ENCODE measurements at places on chromosomes 5 and 9. TPM values are rescaled to one million over a fixed set of nuclear protein-coding genes. Genes with fewer than 3 reads are reported as not detected.

The CCL21 gene
- not detected for total RNA-seq

The CDC25C gene
- 4.4 TPM for total RNA-seq

The MAMDC4 gene
- total RNA-seq: 1.6 TPM

The STPG3 gene
- not detected for total RNA-seq

The ERAP2 gene
- total RNA-seq: 2.9 TPM

The VLDLR gene
- total RNA-seq: 32.3 TPM

The KCNIP1 gene
- total RNA-seq: 82.4 TPM

The ZBED3 gene
- total RNA-seq: 2.7 TPM

The GFPT2 gene
- total RNA-seq: 14.9 TPM

GRCh38 chr9:34419716-34420504 is 38.5 kb downstream of the FAM219A start:
- H3K4me1 ChIP-seq: peaks cover 22% of the 10 kb centered on the region
- H3K27ac ChIP-seq: no peak overlapping the region
- DNase-seq: peak; percentile 66
- peaks cover 7% of the 10 kb centered on the region for H3K36me3 ChIP-seq

- DNase-seq: no peak
- H3K27ac ChIP-seq: no peak overlapping the region
- H3K4me1 ChIP-seq: no peaks in the 10 kb centered on the region
- H3K27me3 ChIP-seq: no peaks in the 10 kb centered on the region
Observed at GRCh38 chr9:91740701-91741100, 209.3 kb downstream of the ROR2 start.

DNA sequence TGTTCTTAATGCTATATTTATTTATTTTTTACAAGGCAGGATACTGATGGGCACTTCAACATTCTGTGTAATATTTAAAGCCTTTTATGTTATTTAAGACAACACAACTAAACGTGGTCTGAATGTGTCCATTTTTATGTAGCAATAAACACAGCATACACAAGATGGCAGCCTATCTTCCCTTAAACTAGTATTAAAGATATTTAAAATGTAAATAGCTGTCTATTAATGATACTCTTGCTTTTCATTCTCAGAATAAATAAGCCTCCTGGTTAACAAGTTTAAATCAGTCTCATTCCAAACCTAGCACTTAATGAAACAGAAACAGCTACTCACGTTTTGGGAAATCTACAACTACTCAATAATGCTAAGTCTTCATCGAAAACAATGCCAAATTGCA is 315.7 kb downstream of the MCTP1 start:
- DNase-seq: no peak
- no peak overlapping the region for H3K4me3 ChIP-seq
- no peak overlapping the region for H3K27ac ChIP-seq

DNA sequence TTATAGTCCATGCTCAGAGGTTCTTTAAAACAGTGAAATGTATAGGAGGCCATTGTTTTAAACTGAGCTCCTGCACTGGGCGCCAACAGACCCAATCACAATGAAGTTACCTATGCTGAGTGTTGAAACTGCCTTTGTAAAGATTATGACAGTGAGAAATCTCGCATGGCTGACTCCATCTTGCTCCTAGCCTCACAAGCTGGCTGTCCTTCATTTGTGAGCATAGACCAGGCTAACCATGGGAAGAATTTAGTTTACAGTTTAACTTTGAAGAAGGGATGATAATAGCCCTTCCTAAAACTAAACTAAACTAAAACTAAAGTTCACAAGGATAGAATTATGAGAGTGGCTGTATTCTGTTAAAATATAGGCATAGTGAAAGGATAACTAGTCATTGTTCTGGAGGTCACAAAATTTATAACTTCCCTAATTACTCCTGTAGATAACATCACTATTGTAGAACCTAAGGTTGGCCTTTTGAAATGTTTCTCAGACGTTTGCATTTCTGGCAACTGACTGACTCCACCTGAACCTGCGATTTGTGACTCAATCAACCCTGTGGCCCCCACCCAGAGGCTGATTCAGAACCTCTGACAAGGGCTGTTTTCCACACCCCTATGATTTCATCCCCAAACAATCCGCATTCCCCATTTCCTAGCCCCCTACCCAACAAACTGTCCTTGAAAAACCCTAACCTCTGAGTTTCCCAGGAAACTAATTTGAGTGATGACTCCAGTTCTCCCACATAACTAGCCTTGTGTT is 59.1 kb downstream of the HMHB1 start:
- DNase-seq: no peak
- no peaks in the 10 kb centered on the region for H3K36me3 ChIP-seq
- H3K4me1 ChIP-seq: peaks cover 4% of the 10 kb centered on the region
- no peaks in the 10 kb centered on the region for H3K27me3 ChIP-seq

DNA sequence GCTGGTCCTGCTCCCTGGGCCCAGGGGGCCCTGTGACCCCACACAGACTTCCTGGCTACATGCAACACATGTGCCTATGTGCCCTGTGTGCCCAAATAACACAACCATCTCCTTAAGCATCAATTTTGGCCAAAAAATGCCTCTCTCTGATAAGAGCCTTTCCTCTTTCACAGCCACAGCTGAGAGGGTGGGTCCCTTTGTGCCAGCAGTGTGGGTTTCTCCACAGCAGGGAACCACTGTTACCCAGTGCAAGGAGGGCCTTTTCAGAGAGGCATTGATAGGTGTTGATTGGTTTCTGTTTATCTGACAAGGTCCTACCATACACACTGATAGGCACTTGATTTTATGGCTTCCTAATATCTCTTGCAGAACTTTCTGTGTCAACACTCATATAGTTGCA is 42.7 kb downstream of the SYK start:
- no peak overlapping the region for H3K4me3 ChIP-seq
- H3K27ac ChIP-seq: no peak overlapping the region
- peaks cover 8% of the 10 kb centered on the region for H3K4me1 ChIP-seq

GRCh38 chr5:129767927-129768380 is 20.1 kb downstream of the MINAR2 start:
- H3K27ac ChIP-seq: no peak overlapping the region
- H3K4me1 ChIP-seq: no peaks in the 10 kb centered on the region
- H3K27me3 ChIP-seq: no peaks in the 10 kb centered on the region
- no peaks in the 10 kb centered on the region for H3K36me3 ChIP-seq
- peak; percentile 96 for DNase-seq

- H3K36me3 ChIP-seq: no peaks in the 10 kb centered on the region
- H3K4me3 ChIP-seq: no peak overlapping the region
Observed at GRCh38 chr9:115882911-115883310, 270.7 kb upstream of the PAPPA start.

DNA sequence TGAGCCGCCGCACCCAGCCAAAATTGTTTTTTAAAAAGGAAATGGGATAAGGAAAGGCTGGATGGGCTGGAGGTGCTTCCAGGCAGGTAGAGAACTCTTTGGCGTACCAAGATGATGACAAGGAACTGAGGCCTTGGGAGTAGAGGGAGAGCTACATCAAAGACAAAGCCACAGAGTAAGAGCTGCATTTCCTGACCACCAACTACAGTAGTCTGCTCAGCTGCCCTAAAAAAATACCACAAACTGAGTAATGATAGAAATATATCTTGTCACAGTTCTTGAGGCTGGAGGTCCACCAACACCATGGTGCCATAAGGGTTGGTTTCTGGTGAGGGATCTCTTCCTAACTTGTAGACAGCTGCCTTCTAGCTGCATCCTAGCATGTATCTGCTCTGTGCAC is 8.2 kb downstream of the OR1K1 start:
- peaks cover 4% of the 10 kb centered on the region for H3K4me1 ChIP-seq
- no peak for DNase-seq
- H3K36me3 ChIP-seq: no peaks in the 10 kb centered on the region
- H3K27me3 ChIP-seq: no peaks in the 10 kb centered on the region

- H3K4me3 ChIP-seq: no peak overlapping the region
- DNase-seq: no peak
- H3K27ac ChIP-seq: no peak overlapping the region
- H3K27me3 ChIP-seq: no peaks in the 10 kb centered on the region
- no peaks in the 10 kb centered on the region for H3K36me3 ChIP-seq
Observed at GRCh38 chr9:26077860-26078259, 399.6 kb upstream of the TUSC1 start.

- H3K36me3 ChIP-seq: no peaks in the 10 kb centered on the region
- no peak overlapping the region for H3K4me3 ChIP-seq
- H3K27me3 ChIP-seq: no peaks in the 10 kb centered on the region
- peaks cover 10% of the 10 kb centered on the region for H3K4me1 ChIP-seq
- DNase-seq: no peak
Observed at GRCh38 chr9:94827584-94828304, 101.2 kb downstream of the AOPEP start.

DNA sequence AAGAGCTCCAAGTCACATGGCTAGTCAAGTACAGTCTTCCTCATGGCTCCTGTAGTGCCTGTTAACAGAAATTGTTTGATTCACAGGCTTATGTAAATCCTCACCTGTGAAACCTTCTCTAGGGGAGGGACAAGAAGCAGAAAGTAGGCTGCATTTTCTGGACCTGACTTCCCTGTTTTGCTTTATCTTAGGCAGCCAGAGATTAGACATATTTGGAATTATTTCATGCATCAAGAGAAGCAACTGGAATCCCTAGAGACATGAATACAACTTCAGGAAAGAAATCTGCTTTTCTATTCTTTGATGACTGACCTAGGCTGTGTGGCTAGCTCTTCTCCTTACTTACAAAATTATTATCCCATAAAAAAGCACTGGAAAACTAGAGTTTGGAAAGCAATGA is 52.3 kb downstream of the CAST start:
- no peak overlapping the region for H3K27ac ChIP-seq
- no peaks in the 10 kb centered on the region for H3K4me1 ChIP-seq
- no peak overlapping the region for H3K4me3 ChIP-seq
- H3K36me3 ChIP-seq: no peaks in the 10 kb centered on the region
- no peak for DNase-seq

DNA sequence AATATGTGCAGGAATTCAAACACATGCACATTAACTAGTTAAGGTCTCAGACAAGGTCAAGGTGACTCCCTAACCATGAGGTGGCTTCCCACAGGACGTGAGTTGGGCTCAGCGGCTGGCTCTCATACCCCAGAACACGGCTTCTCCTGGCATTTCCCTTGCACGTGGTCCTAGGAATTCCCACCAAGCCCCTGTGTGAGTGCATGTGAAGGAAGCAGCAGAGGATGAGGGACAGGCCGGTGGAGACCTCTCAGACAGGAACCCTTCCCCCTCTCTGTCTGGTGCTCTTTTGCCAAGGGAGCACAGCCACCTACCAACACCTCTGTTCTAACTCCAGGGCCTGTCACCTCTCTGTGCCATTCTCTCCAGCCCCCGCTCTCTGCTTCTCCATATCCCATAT is 271.0 kb downstream of the FSTL4 start:
- no peak for DNase-seq
- no peak overlapping the region for H3K4me3 ChIP-seq
- peaks cover 3% of the 10 kb centered on the region for H3K4me1 ChIP-seq
- no peaks in the 10 kb centered on the region for H3K36me3 ChIP-seq
- H3K27ac ChIP-seq: no peak overlapping the region

DNA sequence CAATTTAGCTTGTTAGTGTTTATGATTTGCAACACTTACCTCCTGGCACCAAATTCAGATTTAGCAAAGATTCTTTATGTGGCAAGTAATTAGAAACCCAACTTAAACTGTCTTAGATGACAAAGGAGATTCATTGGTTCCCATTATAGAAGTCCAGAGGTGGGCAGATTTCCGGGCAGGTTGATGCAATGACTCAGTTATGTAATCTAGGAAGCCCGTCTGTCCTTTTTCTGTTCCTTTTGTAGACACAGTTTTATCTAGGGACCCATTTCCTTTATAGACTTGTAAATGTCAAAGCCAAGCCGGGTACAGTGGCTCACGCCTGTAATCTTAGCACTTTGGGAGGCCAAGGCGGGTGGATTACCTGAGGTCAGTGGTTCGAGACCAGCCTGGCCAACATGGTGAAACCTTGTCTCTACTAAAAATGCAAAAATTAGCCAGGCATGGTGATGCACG is 20.3 kb upstream of the ANKRD33B start:
- no peak overlapping the region for H3K27ac ChIP-seq
- H3K36me3 ChIP-seq: no peaks in the 10 kb centered on the region
- DNase-seq: no peak

DNA sequence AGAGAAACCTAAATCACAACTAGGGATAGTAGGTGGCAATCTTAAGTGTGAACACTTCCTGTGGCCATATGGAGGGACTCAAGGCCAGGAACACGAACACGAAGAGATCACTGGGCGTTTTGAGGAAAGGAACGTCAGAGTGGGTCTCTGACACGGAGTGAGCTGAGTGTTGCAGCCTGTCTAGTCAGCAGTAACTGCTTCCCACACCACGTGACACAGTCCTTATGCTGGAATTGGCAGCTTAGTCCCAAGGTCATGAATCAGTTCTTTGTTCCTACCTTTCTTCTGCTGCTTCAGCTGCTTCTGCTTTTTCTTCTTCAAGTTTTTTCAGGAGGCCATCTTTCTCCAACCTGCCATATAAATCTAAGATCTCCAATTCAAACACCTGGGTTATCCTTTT is 18.2 kb downstream of the SPACA9 start:
- H3K36me3 ChIP-seq: peaks cover 64% of the 10 kb centered on the region
- no peak overlapping the region for H3K4me3 ChIP-seq
- H3K27ac ChIP-seq: peak overlapping the region; percentile 33
- no peaks in the 10 kb centered on the region for H3K27me3 ChIP-seq
- peaks cover 9% of the 10 kb centered on the region for H3K4me1 ChIP-seq

- H3K4me1 ChIP-seq: no peaks in the 10 kb centered on the region
- H3K27ac ChIP-seq: no peak overlapping the region
- no peak overlapping the region for H3K4me3 ChIP-seq
- H3K27me3 ChIP-seq: no peaks in the 10 kb centered on the region
- no peaks in the 10 kb centered on the region for H3K36me3 ChIP-seq
- DNase-seq: no peak
Observed at GRCh38 chr5:41115281-41115680, 44.1 kb upstream of the MROH2B start.

DNA sequence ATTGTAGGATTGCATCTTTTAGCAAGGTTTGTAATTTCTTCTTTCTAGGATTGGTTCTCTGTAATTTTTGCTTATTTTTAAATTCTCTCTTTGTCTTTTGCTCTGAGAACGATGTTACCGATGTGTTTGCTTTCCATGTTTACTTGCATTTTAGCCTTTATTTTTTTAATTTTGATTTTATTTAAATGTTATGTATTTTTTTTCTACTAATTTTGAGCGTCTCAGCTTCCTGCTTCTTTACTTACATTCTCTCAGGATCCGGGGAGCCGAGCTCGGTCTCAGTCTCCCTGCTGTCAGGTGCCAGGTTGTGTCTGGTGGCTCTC is 20.9 kb downstream of the ANXA2R start:
- no peak overlapping the region for H3K27ac ChIP-seq
- H3K4me1 ChIP-seq: peaks cover 18% of the 10 kb centered on the region
- H3K4me3 ChIP-seq: peak overlapping the region; percentile 26
- H3K27me3 ChIP-seq: peaks cover 94% of the 10 kb centered on the region

DNA sequence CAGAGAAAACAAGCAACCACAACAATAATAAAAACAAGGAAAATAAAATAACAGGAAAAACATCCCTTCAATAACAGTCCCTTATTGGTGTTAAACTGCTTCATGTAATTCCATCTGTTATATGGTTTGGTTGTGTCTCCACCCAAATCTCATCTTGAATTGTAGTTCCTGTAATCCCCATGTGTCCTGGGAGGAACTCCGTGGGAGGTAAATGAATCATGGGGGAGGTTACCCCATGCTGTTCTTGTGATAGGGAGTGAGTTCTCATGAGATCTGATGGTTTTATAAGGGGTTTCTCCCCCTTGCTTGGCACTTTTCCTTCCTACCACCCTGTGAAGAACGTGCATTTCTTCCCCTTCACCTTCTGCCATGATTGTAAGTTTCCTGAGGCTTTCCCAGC is 369.8 kb downstream of the TMEM232 start:
- peaks cover 11% of the 10 kb centered on the region for H3K4me1 ChIP-seq
- no peak overlapping the region for H3K4me3 ChIP-seq
- no peaks in the 10 kb centered on the region for H3K27me3 ChIP-seq

GRCh38 chr5:41812156-41812555 is 58.1 kb downstream of the OXCT1 start:
- no peaks in the 10 kb centered on the region for H3K4me1 ChIP-seq
- H3K27ac ChIP-seq: no peak overlapping the region
- DNase-seq: no peak
- no peaks in the 10 kb centered on the region for H3K36me3 ChIP-seq
- H3K4me3 ChIP-seq: no peak overlapping the region

All from spinal cord (tissue), 10 donors.